ENCODE measurements at places on chromosomes 2 and 18.

DNA sequence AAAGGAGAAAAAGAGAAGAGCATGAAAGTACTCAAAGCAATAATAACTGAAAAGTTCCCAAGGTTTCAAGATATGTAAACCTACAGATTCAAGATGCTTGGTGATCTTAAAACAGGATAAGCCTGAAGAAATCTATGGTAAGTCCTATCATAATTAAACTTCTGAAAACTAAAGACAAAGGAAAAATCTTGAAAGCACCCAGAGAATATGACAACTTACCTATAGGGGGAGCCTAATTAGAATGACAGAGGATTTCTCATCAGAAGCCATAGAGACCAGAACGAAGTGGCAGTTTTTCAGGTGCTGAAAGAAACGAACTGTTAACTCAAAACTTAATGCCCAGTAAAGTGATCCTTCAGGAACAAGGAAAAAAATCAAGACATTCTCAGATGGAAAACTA, 59.7 kb downstream of the XDH start:
- no peak for DNase-seq

DNA sequence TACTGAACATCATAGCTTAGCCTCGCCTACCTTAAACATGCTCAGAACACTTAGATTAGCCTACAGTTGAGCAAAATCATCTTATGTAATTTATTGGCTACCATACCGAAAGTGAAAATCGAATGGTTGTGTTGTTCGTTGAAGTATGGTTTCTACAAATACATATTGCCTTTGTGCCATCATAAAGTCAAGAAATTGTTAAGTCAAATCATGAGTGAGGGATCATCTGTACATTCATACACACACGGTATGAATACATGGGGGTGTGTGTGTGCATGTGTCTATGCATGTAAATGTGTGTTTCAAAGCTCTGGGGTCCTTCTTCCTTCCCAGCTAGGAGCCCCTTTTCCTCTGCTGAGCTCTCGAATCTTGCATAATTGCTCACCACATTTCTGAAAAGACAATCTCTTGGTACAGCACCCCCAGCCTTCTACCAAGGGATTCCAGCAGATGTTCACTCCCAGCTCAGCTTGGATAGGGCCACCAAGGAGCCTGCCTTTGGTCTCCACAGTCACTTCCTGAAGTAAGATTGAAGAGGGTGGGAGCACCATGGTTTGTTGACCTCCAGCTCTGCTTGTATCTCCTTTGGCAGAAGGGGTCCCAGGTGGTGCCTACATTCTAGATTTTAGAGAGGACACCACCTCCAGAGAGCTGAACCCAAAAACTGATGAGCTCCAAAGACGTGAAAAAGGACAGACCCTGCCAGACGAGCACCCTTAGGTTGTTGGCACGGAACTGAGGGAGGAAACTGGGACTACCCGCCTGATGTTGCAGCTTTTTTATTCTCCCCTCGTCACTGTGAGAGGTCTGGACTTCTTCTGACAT, 33.2 kb upstream of the CYP1B1 start:
- DNase-seq: no peak

DNA sequence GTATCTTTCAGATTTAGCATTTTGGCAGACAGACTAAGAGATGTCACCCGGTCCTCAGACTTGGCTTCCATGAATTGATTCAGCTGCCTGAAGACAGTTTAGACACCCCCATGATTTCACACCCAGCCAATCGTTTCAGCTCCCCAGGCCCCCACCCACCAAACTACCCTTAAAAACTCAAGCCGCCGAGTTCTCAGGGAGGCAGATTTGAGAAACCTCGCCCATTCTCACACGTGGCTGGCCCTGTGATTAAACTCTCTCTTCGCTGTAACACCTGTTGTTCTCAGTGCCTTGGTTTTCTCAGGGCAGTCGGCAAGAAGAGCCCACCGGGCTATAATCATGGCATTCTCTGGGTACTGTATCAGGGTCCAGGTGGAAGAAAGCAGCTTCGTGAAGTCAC, 35.2 kb downstream of the UXS1 start:
- no peak for DNase-seq

DNA sequence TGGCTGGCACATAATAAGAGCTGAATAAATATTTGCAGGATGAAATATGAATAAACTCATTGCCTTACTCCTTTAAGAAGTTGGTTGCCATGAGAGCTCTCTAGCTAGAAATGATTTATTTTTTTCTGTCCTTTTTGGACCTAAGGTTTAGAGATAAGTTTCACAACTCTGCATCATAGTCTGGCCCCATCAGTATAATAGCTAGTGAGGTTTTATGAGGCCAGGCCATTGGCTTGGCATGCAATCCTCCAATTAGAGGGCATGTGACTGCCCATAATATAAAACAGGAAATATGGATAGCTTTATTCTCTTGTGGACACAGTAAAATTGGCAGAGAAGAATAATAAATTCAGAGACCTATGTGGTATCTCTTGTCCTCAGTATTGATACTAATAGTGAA, 26.2 kb upstream of the INSIG2 start:
- no peak for DNase-seq

GRCh38 chr2:167702227-167702626, 545.2 kb downstream of the STK39 start:
- DNase-seq: no peak

- no peak for DNase-seq
Measured at GRCh38 chr2:201919308-201919634, 112.9 kb downstream of the CDK15 start.

- no peak for DNase-seq
Measured at GRCh38 chr2:230671117-230671516, 41.5 kb upstream of the CAB39 start.

- peak; percentile 63 for DNase-seq
Measured at GRCh38 chr2:218852911-218853667, 6.5 kb upstream of the WNT6 start.

DNA sequence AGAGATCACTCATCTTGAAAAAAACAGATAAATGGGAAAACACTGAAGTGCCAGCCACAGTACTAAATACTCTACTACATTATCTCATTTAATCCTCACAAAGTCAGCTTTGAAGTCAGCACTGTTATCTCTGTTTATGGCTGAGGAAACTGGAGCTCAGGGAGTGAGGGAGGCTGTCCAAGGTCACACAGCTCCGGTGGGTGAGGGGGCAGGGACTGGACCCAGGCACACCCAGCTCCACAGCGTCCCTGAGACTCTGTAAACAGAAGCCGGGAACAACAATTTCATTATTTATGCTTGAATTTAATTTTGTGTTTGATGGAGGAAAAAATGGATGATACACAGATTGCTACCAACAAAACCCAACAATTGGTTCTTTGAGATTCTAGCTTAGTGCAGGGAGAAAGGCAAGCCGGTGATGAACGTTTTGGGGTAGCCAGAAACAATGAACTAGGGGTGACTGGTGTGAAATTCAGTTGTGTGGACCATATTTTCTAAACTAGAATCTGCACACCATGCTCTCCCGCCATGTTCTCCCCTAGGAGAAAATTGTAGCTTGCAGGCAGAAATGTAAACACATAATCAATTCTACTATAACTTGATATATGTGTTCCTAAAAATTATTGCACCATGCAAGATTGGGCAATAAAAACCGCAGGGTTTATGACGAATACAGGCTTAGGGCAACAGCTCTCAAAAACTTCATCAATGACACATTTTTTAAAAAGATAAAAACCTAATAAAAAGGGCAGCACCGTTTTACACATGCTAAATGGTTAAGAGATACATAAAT, at the start of gene GREB1:
GREB1 (plus strand) TSS at position 768 of the 793 bp plus-strand sequence. CDS start 22,570 bp downstream, outside the sequence.
- no peak for DNase-seq

DNA sequence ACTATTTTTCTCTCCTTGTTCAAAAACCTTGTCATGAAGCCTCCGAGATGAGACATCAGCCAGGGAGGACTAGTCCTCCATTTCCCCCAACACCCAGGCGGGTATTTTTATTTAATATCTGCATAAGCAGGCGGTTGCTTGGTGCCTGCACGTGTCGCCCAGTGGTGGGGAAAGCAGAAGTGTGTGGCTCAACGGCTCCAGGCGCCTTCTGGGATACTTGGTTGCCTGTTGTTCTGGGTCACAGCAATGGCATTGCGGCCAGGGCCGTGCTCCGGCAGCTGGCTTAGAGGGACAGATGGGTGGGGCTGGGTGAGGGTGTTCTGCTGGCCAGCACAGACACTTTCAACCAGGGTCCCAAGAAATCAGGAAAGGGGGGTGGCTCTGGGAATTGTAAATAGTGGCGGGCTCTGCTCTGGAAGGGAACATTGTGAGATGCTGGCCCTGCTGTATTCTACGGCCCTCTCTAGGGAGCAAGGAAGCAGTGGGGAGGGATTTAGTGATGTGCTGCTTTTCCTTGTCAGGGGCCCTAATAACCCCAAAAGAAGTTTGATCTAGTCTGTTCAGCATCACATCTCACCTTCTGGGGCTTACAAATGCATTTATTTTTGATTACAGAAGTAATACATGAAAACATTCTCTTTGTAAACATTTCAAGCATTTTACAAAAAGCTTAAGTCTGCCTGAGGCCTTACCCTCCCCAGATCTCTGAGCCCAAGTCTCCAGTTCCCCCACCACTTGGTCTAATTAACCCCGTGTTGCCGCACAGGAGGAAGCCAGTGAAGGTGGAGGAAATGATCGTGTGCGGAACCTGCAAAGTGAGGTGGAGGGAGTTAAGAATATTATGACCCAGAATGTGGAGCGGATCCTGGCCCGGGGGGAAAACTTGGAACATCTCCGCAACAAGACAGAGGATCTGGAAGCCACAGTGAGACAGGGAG, 1.1 kb downstream of the VAMP8 start:
- DNase-seq: no peak

GRCh38 chr2:168858146-168858545, 32.1 kb downstream of the SPC25 start:
- DNase-seq: no peak

- no peak for DNase-seq
Measured at GRCh38 chr18:31267823-31268481, 50.0 kb upstream of the DSG1 start.

DNA sequence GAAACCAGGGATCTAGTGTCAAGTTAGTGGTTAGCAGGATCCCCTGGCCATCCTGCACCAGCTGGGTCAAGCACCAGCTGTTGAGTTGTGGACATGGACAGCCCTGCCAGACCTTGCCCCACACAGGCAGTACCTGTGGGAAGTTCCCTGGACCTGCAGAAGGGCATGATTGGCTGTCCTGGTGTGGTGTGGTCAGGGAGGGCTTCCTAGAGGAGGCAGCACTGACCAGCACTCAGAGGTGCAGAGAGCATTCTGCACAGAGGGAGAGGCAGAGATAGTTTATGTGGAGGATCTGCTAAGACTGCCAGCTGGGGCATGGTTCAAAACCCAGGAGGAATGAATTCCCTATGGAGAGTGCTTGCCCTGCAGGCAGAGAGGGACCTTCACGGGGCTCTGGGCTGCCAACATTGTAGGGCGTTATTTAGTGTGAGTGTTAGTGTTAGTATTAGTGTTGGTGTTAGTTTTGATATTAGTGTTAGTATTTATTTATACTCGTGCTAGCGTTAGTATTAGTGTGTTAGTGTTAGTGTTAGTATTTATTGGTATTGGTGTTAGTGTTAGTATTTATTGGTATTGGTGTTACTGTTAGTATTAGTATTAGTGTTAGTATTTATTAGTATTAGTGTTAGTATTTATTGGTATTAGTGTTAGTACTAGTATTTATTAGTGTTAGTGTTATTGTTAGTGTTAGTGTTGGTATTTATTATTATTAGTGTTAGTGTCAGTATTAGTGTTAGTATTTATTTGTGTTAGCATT, 31.9 kb downstream of the TWIST2 start:
- DNase-seq: no peak

- DNase-seq: no peak
Measured at GRCh38 chr2:51722311-51722710, 690.4 kb upstream of the NRXN1 start.

DNA sequence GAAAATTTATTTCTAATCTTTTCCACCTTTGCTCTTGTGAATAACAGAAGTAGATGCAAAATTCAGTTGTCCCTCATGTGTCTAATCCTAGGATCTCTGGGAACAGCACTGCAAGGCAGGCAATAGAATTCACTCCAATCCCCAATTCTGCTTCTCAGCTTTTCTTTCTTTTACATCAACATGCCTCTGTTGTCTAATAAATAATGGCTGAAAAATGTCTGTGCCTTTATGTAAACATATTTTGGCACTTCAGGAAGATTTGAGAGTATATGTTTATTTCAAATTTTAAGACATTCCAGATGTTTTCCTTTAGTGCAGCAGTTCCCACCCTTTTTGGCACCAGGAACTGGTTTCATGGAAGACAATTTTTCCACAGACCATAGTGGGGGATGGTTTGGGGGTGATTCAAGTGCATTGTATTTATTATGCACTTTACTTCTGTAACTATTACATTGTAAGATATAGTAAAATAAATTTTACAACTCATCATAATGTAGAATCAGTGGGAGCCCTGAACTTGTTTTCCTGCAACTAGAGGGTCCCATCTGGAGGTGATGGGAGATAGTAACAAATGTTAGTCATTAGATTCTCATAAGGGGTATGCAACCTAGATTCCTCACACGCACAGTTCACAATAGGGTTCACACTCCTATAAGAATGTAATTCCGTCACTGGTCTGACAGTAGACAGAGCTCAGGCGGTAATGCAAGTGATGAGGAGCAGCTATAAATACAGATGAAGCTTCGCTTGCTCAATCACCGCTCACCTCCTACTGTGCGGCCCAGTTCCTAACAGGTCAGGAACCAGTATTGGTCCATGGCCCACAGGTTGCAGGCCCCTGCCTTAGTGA, 590.3 kb upstream of the CNTNAP5 start:
- DNase-seq: no peak

- no peak for DNase-seq
Measured at GRCh38 chr2:27871802-27872201, 18.4 kb downstream of the RBKS start.

DNA sequence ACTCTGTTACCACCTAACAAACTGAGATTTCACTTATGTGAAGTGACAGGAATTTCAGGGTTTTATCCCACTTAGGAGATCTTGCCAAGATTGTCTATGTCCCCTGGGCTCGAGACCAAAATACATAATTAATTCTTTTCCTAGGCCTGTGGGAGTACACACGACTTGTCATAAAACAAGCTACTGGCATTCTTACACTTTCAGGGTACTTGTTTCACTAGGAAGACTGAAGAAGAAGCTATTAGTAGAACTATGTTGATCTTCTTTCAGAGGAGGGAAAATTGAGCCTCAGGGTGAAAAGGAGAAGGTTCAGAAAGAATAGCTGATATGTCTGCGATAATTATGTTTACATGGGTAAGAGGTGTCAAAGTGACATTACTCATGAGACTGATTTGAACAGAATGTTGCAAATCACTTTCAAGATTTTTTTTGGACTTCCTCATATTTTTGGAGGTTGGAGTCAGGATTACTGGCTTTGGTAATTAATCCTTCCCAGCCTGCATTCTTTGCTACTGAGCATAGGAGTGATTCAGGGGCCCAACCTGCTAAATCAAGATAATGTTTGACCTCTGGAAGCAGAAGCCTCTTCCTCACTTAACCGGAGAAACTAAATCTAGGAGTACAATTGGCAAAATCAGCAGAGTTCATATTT, 240.0 kb upstream of the NT5C1B start:
- no peak for DNase-seq

GRCh38 chr2:240162939-240163714, 22.7 kb upstream of the OTOS start:
- no peak for DNase-seq

DNA sequence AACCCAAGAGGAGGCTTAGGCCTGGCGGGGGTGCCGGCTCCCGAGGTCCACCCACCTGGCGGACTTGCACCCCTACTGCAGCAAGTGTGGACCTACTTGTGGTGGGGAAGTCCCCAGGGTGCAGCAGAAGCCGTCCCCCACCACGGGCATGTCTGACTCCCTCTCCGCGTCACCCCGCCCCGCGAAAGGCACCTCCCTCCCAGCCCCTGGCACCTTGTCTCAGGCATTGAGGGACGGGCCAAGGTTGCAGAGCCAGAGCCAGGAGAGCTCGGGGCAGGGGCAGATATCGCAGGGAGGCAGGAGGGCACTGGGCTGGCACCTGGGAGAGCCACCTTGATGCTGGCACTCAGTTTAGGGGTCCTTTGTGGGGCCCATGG, 19.0 kb downstream of the CROCC2 start:
- DNase-seq: no peak

Measured in stimulated activated CD8-positive, alpha-beta memory T cell treated with anti-CD3 and anti-CD28 coated beads, Interleukin-15, amount 100 ng/mL, for 1 hour (primary cell).